ENCODE measurements at places on chromosomes 16 and 17.

DNA sequence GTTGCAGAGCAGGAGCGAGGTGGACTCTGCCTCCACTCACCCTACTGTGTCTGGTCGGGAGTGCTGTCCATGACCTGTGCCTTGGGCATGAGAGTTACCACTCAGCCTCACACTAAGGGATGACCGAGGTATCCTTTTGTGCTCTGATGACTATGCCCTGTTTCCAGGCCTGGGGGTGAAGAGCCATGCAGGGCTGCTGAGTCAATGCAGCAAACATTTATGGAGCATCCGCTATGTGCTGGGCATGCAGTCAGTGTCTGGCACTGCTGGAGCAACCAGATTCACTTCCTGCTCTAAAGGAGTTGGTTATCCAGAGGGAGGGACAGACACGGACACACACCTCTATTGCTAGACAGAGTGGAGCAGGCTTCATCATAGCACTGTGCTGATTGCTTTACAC, 7.6 kb upstream of the HNF1B start:
- no peak for DNase-seq

DNA sequence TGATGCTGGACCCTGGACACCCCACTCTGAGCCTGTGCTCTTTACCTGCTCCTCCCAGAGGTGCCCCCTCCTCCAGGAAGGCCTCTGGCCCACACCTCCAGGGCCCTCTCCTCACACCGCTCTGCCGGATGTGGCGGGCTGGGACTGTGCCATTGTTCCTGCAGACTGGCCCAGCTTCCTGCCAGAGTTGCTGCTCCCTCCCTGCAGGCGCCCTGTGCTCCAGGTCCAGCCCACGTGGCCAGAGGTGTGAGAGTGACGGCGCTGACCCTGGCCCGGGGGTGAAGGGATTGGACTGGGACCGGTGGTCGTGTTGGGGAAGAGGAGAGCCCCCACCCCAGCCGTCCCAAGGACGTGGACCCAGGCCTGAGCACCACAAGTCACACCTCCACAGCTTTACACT, 5.7 kb downstream of the E4F1 start:
- DNase-seq, result no peak

GRCh38 chr17:66373944-66374817, 71.8 kb downstream of the PRKCA start:
- DNase-seq, result no peak

GRCh38 chr16:30585022-30585399, 486 bp downstream of the ZNF785 start:
- no peak for DNase-seq

- DNase-seq, result no peak
Observed at GRCh38 chr16:58177353-58177710, 20.6 kb downstream of the CSNK2A2 start.

GRCh38 chr17:74303305-74303704, 22.7 kb upstream of the KIF19 start:
- DNase-seq, result no peak

DNA sequence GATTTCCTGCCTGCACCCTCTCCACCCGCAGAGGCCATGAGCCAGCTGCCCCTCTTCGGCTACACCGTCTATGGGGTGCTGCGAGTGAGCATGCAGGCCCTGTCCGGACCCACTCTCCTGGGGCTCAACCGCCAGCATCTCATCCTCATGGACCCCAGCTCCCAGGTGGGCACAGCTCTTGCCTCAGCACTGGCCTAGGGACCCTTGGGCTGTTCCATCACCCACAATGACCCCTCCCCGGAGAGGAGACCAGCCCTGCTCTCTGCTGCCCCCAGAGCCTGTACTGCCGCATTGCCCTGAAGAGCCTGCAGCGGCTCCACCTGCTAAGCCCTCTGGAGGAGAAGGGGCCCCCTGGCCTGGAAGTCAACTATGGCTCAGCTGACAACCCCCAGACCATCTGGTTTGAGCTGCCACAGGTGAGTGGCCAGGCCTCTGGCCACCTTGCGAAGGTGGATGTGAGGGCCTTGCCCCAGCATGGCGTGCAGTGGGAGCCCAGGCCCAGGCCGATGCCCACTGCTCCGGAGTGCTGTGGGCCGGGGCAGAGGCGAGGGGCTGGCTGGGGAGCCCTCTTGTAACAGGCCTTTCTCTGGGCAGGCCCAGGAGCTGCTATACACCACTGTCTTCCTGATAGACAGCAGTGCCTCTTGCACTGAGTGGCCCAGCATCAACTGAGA, 7.3 kb upstream of the SMIM5 start:
- DNase-seq, result no peak

DNA sequence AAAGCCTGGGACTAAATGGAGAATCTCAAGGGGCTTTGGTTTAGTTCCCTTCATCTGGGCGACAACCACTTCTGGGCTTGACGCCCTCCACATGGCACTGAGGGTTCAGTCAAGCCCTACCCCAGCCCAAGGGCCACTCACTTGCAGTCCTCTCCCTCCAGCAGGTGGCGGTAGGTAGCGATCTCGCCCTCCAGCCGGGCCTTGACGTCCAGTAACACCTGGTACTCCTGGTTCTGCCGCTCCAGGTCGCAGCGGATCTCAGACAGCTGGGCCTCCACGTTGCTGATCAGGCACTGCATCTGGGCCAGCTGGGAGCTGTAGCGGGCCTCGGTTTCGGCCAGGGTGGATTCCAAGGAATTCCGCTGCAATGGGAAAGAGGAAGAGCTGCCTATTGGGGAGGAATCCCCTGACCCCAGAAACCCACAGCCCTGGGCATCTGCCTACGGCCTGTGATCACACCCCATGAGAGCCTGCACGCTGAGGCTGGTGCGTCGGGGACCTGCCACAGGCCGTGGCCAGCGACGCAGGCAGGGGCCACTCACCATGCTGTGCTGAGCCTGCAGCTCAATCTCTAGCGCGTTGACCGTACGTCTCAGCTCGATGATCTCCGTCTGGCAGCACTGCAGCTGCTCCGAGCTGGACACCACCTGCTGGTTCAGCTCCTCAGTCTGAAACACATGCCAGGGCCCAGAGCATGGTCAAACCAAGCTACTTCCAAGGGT, 2.7 kb downstream of the KRT36 start:
- no peak for DNase-seq

GRCh38 chr17:39243155-39243554, 17.4 kb upstream of the STAC2 start:
- no peak for DNase-seq
